ENCODE measurements at places on chromosomes 3 and 15. TPM values are rescaled to one million over a fixed set of nuclear protein-coding genes. Genes with fewer than 3 reads are reported as not detected.

The RAB8B gene
- polyA plus RNA-seq = 34.4 TPM

The GRAMD1C gene
- polyA plus RNA-seq = 21.3 TPM

The ABHD17C gene
- polyA plus RNA-seq = 34.0 TPM

The ATP13A4 gene
- 53.4 TPM for polyA plus RNA-seq

The GOLGA8T gene
- 0.40 TPM for polyA plus RNA-seq

The ATP13A3 gene
- 55.1 TPM for polyA plus RNA-seq

The SLC6A1 gene
- polyA plus RNA-seq = 255 TPM

The AMOTL2 gene
- polyA plus RNA-seq = 64.7 TPM

The UQCRC1 gene
- polyA plus RNA-seq = 286 TPM

The GABRR3 gene
- polyA plus RNA-seq = not detected

The WDR76 gene
- 10.8 TPM for polyA plus RNA-seq

The SEMA3B gene
- polyA plus RNA-seq = 87.4 TPM

The CACNA2D3 gene
- polyA plus RNA-seq = 32.6 TPM

The CNTN3 gene
- 16.7 TPM for polyA plus RNA-seq

DNA sequence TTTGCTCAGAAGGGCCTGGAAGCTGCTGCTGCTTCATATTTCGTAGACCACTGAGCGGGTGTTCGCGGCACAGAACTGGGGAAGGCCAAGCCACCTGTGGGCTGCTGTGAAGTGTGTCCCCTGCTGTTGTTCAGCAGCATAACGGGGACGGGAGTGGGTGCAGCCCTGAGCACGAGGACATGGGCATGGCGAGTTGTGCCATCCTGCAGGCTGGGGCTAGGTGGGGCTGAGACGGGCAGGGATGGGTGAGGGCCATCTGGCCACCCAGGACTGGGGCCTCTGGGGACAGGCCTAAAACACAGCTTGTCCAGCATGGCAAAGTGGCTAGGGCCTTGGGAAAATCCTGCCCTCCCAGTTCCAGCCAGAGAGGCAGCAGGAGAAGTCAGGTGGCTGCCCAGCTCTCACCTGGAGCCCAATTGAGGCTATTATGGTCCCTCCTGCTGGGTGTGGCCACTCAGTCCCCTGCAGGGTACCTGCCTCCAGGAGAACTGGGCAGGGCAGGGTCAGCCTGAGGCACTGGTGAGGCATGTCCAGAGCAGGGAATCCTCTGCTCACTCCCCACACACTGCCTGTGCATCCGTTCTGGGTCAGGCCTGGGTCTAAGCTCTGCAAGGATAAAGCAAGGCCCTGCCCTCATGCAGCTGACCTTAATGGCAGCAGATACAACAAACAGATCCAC lies 29.5 kb downstream of the CFAP100 start:
- no peak for DNase-seq

DNA sequence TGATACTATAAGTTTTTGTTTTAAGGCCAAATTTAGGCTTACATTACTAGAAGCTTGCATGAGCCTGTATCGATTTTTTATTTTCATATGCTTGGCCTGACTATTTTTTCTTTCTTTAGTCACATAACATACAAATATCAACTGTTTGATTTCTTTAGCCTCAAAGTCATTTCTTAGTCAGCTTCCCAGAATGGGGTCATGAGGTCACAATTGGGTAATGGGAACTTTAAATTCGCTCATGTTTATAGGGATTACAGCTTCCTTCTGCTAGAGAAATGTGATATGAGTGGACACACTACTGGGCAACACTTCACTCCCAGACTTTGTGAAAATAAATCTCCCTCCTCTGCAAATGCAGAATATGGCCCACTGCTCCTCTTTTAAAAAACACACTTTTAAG lies 9.1 kb upstream of the TIPARP start:
- no peak for DNase-seq

DNA sequence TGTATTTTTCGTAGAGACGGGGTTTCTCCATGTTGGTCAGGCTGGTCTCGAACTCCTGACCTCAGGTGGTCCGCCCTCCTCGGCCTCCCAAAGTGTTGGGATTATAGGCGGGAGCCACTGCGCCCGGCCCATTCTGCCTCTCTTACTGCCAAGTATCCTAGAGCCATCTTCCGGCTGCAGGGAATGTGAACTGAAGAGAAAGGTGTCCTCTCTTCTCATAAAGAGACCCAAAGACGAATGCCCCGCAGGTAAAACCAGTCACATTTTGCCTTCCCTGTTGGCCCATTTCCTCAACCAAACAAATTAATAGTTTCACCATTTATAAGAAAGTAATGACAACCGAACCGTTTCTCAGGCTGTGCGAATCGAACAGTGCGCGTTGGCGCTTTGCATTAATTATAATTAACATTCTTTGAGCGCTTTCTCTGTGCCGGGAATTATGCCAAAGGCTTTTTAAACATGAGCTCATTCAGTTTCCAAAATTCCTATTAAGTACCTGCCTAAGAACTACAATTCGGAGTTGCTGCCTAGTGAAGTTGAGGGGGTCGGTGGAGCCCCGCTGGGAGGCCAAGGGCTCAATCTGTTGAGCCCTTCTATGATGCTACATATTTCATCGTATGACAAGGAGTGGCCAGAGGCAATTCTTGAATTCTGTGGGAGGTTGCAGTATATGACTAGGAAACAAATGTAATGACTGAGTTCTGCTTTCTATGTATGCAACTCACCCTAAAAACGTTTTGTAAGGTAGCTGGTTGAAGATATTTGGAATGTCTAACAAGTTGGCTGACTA lies 819 bp upstream of the RPL24 start:
- no peak for DNase-seq

- DNase-seq = no peak
Measured at GRCh38 chr15:94611656-94612055, 380.3 kb downstream of the MCTP2 start.

DNA sequence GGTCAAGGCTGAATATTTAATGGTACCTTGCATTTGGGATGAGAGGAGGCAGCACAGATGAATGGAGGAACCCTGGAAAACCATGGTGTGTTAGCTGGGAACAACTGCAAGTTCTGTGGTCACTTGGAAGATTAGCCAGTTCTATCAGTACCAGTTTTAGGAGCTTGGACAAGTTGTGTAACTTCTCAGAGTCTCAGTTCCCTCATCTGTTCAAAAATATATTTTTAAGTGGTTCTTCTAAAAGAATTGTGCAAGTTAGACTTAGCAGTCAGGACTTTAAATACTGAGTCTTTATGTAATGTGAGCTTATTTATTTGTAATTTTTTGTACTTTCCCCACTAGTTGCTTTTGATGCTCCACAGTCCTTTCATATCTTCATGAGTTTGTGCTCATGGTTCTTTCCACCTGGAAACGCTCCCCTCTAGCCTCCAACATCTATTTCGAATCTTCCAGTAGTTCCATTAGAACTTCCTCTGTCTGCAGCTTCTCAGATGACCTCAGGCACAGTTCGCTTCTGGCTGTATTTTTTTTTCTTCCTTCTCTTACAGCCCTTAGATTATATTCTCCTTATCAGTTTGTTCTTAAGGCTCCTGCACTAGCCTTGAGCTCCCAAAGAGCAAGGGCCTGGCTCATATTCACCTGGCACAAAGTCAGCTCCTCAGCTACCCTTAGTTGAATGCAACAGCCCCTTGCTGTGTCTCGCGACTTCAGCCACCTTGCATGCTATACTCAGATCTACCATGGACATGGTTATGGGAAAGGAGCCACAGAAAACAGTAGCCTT lies 27.1 kb downstream of the ITPR1 start:
- no peak for DNase-seq

DNA sequence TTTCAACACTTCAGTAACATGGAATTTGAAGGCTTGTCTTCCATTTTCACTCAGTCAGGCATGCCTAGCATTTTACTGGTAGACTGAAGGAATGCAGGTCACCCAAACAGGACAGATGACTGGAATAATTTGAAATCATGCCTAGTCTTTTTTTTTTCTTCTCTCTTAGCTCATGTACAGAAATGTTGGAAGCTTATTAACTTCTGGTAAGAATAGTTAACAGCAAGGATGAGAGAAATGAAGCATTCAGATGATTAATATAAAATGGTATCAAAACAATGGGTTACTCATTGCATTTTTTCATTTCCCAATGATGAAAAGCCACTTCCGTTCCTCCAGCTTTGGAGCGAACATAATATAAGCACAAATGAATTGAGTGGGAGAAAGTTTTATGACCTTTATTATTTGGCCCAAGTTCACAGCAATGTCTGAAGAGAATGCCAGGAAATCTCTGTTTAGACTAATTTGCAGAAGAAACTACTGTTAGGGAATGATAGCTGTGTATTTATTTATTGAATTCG lies 431.6 kb upstream of the RASGRP1 start:
- DNase-seq = no peak

- no peak for DNase-seq
Measured at GRCh38 chr3:157535667-157536066, 32.5 kb upstream of the VEPH1 start.

- DNase-seq = no peak
Measured at GRCh38 chr3:152314677-152315353, 46.1 kb downstream of the MBNL1 start.

DNA sequence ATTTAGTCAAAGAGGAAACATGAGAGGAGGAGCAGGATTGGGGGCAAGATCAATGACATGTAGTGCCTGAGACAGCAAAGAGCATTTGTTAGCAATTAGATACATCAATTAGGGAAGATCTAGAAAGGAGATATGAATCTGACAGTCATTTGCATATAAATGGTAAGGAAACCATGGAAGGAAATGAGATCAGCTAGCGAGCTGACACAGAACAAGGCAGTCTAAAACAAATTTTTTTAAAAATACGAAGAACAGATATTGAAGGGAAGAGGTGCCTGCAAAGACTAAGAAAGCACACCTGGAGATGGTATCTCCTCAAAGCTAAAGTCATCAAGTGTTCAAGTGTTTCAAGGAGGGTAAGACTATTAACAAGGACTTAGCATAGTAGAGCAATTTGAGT lies 4.6 kb downstream of the EPM2AIP1 start:
- DNase-seq = no peak

DNA sequence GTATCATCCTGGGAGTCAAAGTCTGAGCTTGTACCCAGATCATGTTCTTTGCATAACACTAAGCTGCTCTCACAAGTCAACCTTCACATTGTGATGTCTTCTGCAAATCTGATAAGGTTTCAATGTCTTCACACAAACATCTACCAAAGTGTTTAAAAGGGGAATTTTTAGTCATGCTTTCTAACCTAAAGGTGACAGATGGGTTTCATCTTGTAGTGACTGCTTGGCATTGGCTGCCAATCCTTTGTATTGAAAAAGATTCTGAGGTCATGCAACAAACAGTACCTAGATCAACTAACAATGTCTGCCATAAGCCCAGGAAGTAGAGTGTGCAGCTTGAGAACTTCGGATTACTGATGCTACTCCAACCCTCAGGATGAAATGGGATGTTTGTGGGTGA lies 43.6 kb upstream of the DIPK2A start:
- DNase-seq = no peak

- no peak for DNase-seq
Measured at GRCh38 chr3:188269040-188269439, 115.1 kb downstream of the LPP start.

DNA sequence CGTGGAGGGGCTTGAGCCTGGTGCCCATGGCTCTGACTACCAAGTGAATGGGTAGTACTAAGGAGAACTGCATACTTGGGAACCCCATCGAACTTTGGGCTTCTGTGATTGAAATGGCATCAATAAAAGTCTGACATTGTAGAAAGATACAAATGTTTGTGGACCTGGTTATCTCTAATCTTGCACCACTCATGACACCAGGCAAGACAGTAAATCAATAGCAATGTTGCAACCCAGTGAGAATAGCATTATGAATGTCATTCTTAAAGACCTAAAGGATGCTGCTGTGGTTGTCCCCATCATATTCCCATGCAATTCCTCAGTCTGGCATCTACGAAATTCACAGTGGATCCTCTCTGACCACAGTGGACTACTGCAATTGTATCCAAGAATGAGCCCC lies 233.6 kb upstream of the LYSMD4 start:
- DNase-seq = no peak

DNA sequence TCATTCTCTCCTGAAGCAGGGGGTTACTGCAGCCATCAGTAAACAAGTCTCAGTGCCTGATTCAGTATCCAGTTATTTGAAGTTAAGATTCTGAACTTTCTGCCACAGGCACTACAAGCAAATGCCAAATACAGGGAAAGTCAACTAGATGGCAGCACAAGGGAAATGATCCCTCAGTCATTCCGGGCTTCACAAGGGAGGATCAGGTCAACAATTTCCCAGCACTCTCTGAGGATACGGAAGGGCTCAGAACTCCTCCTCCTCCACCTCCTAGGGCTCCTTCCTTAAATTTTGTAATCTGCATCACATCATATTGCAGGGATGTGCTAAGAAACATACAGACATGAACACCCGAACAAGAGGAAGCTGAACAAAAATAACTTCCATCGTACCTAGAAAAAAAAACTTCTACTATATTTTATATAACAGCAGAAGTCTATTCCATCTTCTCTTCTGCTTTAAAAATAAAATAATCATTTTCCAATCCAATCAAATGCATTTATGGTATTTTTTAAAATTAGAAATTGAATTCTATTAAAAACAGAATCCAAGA lies 187.1 kb downstream of the FMN1 start:
- DNase-seq = no peak

GRCh38 chr3:49346797-49347251 lies 7.0 kb upstream of the USP4 start:
- no peak for DNase-seq

GRCh38 chr15:75200765-75201615 lies 692 bp upstream of the C15orf39 start:
- DNase-seq = peak; percentile 27

- DNase-seq = peak; percentile 48
Measured at GRCh38 chr15:25790000-25790660, 73.0 kb downstream of the ATP10A start.

DNA sequence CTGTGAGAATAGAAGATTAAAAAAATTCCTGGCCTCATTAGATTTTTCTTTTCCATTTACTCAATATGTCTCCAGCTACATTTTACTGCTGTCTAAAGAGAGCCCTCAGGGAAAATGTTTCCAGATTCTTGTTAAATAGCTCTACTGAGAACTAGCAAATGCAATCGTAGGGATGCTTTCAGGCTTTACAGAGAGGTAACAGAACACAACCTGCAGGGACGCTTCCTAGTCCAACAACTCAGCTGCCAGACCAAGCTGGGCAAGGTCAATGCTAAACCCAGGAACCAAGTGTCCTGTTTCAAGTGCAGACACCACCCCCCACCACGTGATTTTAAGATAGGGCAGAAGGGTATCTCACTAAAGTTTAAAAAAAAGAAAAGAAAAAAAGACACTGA lies 25.2 kb downstream of the ARHGEF3 start:
- no peak for DNase-seq

GRCh38 chr3:12323237-12323636 lies 34.4 kb downstream of the PPARG start:
- no peak for DNase-seq

- DNase-seq = no peak
Measured at GRCh38 chr3:132655471-132655870, 4.1 kb downstream of the ACAD11 start.

Data from spinal cord (tissue), 10 donors.